Myocyte (in vitro differentiated cells): ENCODE measurements at places on chromosomes 7 and 10.
A peak's percentile ranks its signal among the peaks of the same experiment; 100 is the strongest.

DNA sequence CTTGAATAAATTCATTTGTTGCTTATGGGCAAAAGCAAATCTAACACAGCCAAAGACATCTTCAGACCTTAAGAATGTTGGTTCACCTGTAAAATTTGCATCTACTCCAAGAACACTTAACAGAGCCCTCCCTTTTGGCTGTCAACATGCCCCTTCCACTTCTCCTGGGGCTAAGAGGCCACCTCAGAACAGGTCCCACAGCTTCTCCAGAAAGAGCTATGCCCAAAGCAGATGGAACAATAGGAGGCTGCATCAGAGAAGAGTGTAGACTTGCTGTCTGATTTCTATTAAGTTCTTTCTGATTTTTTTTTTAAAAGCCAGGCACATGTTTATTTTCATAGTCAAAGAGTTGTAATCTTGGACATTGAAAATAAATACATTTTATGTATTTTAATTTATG lies 26.1 kb upstream of the TRIL start:
- no peak for DNase-seq

DNA sequence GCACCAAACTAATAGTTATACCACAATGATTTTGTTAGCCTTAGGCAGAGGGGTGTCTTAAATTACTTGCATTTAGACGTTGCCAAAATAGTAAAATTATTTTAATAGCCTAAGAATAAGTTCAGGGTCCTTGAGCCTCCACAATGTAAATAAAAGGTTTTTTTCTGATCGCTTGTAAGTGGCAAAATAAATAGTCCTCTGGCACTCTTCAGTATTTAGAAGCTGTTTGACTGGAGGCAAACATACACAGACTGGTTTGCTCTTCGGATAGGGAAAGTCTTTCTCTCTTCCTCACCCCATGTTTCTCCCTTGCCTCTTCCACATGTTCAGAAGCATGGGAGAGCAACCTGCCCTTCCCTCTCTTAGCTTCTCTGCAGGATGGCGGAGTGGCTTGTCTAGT lies 49.5 kb upstream of the FAM180A start:
- no peak for DNase-seq

DNA sequence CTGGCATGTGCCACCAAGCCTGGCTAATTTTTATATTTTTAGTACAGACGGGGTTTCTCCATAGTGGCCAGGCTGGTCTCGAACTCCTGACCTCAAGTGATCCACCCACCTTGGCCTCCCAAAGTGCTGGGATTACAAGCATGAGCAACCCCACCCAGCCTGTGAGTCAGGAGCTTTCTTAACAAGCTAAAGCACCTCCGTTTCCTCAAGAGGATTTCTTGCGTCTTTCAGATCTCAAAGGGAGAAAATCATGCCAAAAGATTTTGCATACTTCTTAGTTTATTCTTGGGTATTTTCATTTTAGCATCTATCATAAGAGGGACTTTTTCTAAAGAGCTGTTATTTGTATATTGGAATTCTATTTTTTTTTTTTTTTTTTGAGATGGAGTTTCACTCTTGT lies 47.9 kb upstream of the FOXK1 start:
- no peak for DNase-seq

DNA sequence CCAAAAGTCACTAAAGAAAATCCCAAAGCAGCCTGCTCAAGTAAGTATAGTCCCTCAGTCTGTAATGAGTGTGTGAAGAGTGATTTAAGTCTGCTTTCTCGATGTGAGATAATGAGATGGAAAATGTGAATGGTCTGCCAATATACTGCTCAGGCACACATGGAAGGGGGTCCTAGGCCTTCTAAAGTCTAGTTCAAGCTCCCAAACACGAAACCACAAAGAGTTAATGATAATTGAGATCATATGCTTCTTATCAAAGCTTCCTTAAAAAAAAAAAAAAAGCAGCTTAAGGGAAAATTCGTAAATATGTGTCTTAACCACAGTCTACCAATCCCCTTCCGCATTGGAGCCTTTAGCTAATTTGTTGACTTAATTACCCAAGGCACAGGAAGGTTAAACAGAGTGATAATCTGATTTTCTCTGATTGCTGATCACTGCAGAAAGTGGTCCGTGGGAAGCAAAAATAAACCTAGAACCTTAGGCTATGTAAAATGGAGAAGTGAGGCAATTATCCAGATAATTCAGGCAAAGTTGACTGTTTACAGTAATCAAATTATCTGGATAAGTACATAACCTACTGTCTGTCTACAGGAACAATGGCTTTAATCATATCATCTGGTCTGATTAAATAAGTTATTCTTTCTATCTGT lies 172.9 kb downstream of the MBL2 start:
- no peak for DNase-seq

- DNase-seq: peak; percentile 22
Measured at GRCh38 chr10:53601260-53601875, 828.8 kb upstream of the MBL2 start.

GRCh38 chr7:25575634-25576033 lies 347.3 kb upstream of the NPVF start:
- no peak for DNase-seq

GRCh38 chr7:98372993-98373392 lies 27.9 kb downstream of the BAIAP2L1 start:
- peak; percentile 98 for DNase-seq

DNA sequence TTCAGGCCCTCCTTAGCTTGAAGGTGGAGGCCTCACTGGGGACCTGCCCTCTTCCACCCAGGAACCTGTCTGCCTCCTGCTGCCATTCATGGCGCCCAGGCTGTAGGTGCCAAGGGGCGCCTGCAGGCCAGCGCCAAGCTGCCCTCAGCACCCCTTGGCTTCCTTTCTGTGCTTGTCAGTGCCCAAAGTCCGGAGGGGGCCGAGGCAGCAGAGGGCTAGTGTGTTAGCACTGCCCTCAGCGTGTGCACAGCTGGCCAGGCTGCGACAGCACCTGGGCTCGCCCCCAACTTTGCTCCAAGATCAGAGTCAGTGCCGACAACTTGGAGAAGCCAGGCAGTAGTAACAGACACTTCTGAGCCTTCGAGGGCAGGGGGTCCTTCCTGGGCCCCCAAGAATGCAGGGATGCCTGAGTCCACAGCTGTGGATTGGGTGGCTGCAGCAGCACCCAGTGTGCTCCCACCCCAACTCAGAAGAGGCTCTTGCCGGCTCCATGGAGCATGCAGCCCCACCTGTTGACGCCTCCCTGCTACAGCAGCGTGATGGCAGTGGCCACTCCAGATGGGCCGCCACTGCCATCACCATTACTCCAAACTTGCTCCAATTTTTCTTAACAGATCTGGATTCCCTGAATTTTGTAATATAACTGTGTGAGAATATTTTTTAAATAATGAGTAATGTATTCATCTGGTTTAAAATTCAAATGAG lies 41.7 kb downstream of the CACUL1 start:
- DNase-seq: no peak

DNA sequence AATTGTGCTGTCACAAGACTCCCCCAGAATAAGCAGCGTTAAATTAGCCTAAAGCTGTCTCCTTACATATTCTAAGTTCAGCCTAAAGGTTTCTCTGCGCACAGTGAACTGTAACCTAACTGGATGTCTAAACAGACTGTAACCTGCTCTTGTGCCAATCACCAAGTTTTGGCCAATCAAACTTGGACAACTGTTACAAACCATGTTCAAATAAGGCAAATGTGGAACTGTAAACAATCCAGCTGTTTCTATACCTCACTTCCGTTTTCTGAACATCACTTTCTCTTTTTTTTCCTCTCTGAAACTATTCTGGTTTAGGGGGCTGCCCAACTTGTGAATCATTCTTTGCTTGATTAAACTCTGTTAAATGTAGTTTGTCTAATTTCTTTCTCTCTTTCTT lies 252.2 kb upstream of the HABP2 start:
- DNase-seq: no peak

DNA sequence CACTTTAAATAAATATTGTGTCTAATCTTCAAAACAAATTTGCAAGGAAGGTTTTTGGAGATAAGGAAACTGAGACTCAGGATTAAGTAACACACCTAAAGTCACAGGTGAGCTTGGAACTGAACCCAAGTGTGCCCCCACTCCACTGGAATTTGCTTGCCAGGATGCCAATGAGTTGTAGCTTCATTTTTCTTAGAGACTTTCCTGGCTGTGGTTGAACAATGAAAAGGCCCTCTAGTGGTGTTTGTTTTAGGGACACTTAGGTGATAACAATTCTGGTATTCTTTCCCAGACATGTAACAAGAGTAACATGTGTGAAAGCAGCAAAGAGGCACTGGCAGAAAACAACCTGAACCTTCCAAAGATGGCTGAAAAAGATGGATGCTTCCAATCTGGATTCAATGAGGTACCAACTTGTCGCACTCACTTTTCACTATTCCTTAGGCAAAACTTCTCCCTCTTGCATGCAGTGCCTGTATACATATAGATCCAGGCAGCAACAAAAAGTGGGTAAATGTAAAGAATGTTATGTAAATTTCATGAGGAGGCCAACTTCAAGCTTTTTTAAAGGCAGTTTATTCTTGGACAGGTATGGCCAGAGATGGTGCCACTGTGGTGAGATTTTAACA lies 1.5 kb downstream of the IL6 start:
- peak; percentile 78 for DNase-seq

DNA sequence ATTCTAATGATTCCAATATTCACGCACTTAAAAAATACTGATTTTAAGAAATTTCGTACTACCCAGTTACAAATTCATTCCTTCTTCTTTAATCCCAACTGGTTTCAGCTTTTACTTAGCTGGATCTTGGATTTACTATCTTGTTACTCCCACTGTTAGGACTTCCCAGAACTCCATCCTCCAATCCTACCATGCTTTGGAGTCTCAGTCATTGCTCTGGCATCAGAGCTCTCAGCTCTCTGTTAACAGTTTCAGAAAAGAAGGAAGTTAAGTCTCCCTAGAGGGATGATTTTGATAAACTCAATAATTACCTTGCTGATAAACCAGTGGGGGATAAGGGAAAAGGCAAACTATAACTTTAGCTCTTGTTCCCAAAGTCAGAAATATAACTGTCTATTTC lies 9.5 kb downstream of the PPA1 start:
- no peak for DNase-seq

- DNase-seq: no peak
Measured at GRCh38 chr10:11612021-11613001, 861 bp upstream of the USP6NL start.

DNA sequence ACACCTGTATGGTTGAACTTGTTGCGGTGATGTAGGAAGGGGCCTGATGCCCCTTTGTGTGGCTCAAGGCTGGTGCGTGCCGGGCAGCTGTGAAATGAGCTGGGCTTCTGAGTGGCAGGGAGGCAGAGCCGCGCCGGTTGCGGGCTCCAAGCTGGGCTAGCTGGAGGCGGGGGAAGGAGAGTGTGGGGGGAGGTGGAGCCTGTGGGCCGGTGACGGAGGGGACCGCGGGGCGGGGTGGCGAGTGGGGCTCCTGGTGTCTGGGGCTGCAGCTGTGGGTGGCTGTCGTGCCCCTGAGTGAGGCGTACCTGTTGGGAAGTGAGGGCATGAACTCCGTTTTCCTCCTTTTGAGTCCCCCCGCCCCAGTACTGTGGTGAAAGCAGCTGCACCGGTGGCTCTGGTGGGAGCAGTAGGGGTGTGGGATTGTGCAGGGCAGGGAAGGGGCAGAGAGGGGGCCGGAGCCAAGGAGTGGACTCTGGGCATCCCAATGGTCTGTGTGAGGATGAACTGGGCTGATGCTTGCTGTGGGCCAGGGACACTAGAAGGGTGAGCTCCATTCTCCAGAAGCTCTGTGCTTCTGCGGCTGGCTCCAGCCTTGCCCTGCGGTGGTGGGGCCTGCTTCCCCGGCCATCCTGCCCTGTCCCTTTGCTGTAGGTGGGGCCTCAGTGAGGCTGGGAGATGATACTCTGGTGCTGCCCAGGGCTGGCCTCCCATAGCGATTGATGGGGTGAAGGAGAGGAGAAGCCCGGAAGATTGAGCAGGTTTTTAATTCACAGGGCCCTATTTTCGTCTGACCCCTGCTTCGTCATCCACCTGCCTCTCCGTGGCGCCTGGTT lies 41.7 kb downstream of the INPP5A start:
- no peak for DNase-seq

DNA sequence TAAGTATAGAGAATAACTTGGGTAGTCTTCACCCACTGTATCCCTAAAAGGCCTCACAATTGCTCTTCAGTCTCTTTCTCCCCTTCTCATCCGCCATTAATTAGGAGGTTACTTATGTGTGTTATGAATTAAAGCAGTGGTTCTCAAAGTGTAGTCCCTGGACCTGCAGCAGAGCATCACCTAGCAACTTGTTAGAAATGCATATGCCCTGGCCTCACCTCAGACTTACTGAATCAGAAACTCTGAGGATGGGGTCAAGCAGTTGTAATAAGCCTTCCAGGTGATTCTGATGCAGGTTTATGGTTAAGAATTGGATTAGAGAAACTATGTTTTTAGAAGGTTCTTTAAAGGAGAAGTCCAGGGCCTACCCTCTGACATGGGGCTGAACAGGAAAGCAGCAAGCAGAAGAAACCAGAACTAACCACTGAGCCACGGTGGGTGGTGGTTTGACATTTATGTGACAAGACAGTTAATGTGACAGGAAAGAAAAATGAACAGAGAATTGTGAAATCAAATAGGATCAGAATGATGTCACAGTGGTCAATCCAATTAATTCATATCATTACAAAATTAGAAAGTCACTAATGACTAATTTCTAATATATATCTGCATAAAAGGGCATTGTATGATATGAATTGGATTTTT lies 37.6 kb downstream of the ENTPD1 start:
- DNase-seq: no peak

DNA sequence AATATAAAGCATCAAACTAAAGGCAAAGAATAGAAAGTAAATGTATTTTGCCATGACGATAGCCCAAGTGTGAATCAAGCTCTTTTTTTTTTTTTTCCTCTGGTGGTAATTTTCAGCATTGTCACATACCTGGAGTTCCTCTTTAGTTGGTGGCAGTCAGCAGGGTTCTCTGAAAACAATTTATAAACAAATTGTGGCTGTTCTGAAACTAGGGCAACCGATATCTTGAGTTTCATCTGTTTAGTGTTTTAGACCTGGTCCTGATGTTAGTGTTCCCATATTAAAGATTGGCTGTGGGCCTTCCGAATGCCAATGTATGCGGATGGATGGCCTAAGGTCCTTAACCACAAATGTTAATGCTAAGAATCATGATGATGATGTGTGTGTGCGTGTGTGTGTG lies 713.1 kb downstream of the GATA3 start:
- no peak for DNase-seq

GRCh38 chr7:114432703-114433102 lies 18.1 kb downstream of the FOXP2 start:
- no peak for DNase-seq

- peak; percentile 1 for DNase-seq
Measured at GRCh38 chr7:25359471-25360059, 131.3 kb upstream of the NPVF start.

DNA sequence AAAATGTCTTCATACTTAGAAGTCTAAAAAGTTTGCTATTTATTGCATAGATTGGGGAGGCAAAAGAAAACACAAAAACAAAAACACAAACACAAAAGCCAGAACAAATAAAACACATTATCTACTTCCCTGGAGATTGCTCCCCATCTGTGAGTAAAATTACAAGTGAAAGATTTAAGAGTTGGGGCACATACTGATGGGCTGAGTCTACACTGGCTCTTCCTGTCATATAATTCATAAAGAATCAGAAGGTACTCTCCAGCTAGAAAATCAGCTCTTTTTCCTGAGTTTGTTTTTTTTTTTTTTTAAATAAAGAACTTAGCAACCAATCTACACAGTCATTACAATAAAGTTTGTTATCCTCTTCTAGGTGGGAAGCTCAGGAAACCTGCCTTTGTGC lies 192.4 kb upstream of the LRRN3 start:
- no peak for DNase-seq

- DNase-seq: no peak
Measured at GRCh38 chr7:98205162-98205845, 5.9 kb upstream of the BHLHA15 start.

GRCh38 chr7:30697719-30698460 lies 15.6 kb upstream of the CRHR2 start:
- DNase-seq: no peak

GRCh38 chr10:58590152-58590840 lies 77.6 kb downstream of the BICC1 start:
- DNase-seq: peak; percentile 79
